NCI-H187 treated with DMSO at 0.1 percent for 48 hours (cell line): ENCODE measurements at places on chromosomes 11 and 22.

- no peak for DNase-seq
These were observed 15.6 kb downstream of the LIF start for GRCh38 chr22:30230787-30231461.

GRCh38 chr11:76589477-76589876 is 81.1 kb downstream of the LRRC32 start:
- DNase-seq: no peak

- no peak for DNase-seq
These were observed 36.3 kb downstream of the MRE11 start for GRCh38 chr11:94457118-94458029.

- no peak for DNase-seq
These were observed 56.1 kb downstream of the HSD17B12 start for GRCh38 chr11:43736502-43737200.

GRCh38 chr22:37343863-37344734 is 61.8 kb downstream of the CYTH4 start:
- no peak for DNase-seq

DNA sequence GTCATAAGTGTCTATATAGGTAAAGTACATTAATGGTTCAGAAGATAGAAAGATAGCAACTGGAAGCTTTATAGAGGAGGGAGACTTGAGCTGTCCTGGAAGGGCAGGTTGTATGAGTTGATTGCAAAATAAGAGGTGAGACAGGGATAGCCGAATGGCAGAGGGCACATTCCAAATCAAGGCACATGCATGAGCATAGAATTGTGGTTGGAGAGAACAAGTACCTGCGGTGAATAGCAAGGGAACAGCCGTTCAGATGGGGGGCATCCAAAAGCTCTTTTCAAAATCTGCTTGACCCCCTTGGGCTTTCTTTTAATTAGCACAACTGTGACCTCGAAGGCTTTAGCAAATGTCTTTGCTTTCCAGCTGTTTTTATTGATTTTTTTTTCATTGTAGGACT is 473.0 kb upstream of the CCDC90B start:
- no peak for DNase-seq

GRCh38 chr11:3164138-3164551 is 965 bp downstream of the OSBPL5 start:
- DNase-seq: no peak

GRCh38 chr11:66195867-66196266 is 72.6 kb upstream of the RAB1B start:
- DNase-seq: no peak

- DNase-seq: no peak
These were observed 47.1 kb downstream of the SLC22A12 start for GRCh38 chr11:64638018-64638665.

DNA sequence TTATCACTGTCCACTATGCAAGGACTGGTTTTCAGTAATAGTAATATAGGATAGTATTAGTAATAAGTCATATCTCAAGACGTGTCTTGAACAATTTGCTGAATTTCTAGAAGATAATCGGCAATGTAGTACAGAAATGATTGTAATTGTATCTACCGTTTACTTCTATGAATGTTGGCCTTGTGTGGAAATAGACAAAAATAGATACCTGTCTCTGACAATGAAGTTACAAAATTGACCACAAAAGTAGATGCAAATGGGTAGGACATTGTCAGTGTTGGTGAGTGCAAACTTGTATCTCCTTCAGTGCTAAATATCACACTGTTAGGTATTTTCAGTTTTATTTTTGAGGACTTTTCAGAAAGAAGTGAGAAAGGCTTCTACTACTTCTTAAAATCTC is 43.1 kb downstream of the SVIP start:
- no peak for DNase-seq

DNA sequence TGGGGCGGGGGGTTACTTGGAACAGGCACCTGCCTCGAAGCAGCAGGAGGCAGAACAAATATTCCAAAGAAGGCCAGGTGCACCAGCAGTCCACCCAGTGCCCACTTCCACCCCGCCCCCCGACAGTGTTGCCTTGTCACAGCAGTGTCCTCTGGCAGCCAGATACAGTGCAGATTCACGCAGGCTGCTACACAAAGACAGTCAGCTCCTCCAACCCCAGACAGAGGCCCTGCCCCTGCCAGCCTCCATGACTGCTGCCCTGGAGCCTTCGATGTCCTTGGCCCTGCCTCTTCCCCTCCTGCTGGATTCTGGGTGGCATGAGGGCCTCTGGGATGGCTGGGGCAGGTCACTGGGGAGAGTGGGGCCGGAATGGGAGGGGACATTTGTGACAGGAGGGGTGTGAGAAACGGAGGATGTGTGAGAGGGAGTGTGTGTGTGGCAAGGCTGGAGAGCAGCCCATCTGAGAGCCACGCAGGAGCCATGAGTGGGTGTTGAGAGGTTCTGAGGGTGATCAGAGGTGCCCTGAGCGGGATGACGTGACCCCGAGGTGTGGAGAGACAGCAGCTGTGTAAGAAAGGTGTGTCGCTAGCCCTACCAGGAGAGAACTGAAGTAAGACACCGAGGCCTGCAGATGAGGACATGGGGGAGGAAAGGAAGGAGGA is 173.7 kb downstream of the CEP164 start:
- peak; percentile 67 for DNase-seq

DNA sequence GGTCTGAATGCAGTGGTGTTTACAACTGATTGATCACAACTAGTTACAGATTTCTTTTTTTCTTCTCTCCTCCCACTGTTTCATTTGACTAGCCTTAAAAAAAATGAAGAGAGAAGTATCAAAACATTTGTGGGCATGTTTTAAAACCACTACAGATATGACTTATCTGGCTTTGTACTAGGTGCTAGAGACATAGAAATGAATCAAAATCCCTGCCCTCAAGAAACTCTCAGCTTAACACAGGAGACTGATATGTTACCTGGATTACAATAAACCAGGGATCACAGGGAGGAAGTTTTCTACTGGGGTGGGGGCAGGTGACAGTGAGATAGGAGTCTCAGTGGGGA is 25.2 kb upstream of the CTR9 start:
- no peak for DNase-seq

GRCh38 chr11:86205421-86206336 is 38.9 kb upstream of the EED start:
- no peak for DNase-seq

- no peak for DNase-seq
These were observed 371 bp downstream of the SMCO4 start for GRCh38 chr11:93542811-93543229.

- DNase-seq: no peak
These were observed 310.5 kb downstream of the BRD1 start for GRCh38 chr22:49517211-49517610.

- no peak for DNase-seq
These were observed 114.1 kb downstream of the MICAL2 start for GRCh38 chr11:12224537-12224893.

DNA sequence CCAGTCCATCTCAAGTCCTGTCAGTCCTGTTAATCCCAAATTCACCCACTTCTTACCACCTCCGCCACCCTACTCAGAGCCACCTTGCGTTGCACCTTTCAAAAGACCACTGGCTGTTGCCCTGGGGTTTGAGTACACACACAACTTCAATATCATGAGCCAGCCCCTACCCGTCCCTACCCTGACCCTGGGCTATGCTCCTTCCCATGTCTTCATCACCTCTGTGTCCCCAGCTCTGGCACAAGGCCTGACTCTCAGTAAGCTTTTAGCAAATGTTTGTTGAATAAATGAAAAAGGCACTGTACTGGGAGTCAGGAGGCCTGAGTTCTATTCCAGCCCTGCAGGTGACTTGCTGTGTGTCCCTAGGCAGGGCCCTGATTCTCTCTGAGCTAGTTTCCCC is 26.5 kb downstream of the OTOG start:
- DNase-seq: no peak

- no peak for DNase-seq
These were observed 1381.4 kb downstream of the TBC1D22A start for GRCh38 chr22:48143856-48144255.
